ENCODE measurements at places on chromosomes 5 and 9.

GRCh38 chr5:20469792-20470191, 481.8 kb upstream of the CDH18 start:
- no peak for DNase-seq

DNA sequence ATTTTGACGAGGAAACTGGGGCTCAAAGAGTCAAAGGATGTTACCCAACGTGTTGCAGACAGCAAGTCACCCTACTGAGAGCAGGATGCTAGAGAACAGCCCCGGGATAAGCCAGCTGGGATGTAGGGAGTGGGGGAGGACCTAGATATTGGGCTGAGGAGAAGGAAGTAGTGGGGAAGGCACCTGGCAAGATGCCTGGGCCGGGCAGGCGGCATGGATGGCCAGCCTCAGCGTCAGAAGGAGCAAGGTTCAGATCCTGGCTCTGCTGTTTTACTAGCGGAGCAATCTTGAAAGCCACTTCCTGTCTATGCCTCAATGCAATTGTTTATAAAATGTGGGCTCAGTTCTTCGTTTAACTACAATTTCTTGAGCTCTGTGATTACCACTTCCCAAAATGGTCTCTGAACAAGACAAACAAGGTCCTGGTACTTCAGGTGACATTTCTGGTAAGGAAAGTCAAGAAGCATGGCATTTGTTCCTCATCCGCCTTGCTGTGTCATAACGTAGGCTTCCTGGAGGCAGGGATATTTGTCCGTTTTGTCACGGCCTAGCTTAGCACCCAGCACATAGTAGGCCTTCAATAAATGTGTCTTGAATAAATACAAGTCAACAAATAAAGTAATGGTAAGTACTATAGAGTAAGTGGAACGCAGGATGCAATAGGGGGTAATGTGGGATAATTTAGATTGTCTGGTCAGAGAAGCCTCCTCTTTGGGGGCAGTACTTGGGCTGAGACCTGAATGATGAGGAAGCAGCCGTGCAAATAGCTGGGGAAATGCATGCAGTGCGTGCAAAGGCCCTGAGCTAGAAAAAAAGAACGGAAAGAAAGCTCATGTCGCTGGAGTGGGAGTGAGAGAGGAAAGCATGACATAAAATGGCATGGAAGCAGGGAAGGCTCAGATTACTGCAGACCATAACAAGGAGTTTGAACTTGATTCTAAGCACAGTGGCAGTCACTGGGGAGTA, 70.5 kb downstream of the SMIM23 start:
- no peak for DNase-seq

DNA sequence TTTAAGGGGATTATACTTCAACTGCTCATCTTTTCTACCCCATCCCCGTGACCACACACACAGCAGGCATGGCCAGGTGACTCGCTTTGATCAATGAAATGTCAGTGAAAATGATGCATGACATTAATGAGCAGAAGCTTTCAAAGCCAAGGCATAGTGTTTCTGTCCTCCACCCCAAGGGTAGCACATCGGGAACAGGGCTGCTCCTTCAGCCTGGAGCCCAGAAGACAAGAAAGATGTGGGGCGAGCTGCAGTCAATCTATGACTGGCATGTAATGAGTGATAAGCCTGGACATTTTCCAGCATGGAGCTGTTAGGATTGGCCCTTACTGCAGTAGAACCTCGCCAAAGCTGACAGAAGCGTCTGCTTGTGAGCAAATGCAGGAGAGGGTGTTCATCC, 122.6 kb upstream of the IRX2 start:
- no peak for DNase-seq

DNA sequence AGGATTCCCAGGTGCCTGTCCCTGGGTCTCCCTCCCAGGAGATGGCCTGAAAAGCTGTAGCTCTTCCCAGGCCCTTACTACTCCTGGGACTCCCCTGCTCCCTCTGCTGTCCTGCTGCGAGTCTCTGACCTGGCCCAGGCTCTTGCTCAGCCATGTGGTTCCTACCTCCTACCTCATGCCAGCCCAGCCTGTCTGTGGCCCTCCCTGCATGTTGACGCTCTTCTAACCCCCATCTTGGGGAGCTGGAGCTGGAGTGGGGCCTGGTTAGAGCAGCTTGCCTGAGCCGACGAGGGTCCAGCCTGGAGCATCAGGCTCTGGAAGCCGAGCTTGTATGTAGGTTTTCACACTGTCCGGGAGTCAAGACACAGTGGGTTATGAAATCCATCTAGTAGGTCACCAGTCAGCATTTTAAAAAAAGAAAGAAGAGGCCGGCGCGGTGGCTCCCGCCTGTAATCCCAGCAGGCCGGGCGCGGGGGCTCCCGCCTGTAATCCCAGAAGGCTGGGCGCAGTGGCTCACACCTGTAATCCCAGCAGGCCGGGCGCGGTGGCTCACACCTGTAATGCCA, 244.4 kb downstream of the FANCC start:
- DNase-seq = no peak

DNA sequence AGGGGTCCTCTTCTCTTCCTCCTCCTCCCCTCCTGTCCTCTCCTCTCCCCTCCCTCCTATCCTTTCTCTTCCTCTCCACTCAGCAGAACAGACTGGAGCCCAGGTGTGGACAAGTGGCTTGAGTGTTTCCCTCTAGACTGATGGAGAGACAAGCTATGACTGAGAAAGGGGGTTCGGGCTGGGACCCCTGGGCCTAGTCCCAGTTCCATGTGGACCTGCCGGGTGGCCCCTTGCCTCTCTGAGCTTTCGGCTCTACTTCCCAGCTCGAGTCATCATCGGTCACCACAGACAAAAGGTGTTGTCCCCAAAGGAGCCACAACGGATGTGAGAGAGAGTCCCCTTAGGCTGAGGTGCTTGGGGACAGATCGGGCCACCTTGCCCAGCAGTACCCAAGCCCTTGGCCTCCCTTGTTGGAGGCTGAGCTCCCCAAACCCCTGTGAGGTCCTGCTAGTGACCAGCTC, 3.4 kb upstream of the RXRA start:
- DNase-seq = no peak

- DNase-seq = no peak
These were observed 29.3 kb downstream of the ERAP1 start for GRCh38 chr5:96778409-96778808.

GRCh38 chr5:56356836-56357160, 123.7 kb upstream of the ANKRD55 start:
- DNase-seq = no peak

GRCh38 chr9:86353655-86354010, 577 bp downstream of the TUT7 start:
- DNase-seq = no peak

- DNase-seq = no peak
These were observed 291.2 kb downstream of the AOPEP start for GRCh38 chr9:95017661-95018060.

- no peak for DNase-seq
These were observed 34.4 kb downstream of the NSUN2 start for GRCh38 chr5:6598351-6598900.

GRCh38 chr5:73544429-73545402, 20.7 kb downstream of the ANKRA2 start:
- no peak for DNase-seq

GRCh38 chr9:124078641-124079040, 67.1 kb downstream of the LHX2 start:
- no peak for DNase-seq

DNA sequence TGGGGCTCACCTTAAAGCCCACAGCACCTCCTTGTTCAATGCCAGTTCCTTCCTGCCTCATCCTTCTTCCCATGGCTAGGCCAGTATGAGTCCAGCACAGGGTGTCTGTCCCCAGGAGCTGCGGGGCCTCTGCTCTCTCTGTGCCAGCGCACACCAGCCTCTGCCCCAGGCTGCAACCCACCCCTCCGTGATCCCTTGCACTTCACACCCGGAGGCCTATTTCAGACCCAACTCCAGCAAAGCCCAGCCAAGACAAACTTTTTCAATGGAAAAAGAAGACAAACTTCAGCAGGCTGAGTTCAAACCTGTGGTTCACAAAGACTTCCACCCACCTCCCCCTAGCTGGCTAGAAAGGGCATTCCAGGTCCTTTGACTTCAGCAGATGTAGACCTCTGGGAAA, 56.2 kb upstream of the OTULINL start:
- DNase-seq = no peak

DNA sequence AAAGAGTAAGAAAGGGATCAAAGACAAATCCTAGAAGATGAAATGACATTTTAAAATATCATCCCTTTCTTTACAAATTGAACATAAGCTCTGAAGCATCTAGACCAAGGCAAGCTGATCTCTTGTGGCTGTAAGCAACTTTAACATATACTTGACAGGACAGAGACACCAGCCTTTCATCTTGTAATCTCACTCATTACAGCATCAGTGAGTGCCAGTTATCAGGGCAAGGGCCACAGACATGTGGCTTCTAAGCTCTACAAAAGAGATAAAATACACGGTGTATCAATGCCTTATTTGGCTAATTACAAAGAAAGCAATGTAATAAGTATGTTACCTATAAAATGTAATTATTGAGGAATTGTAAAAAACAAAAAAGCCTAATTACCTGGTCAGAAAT, 95.0 kb downstream of the DROSHA start:
- DNase-seq = no peak

All from activated CD8-positive, alpha-beta memory T cell treated with anti-CD3 and anti-CD28 coated beads for 48 hours (primary cell).